ENCODE measurements at places on chromosomes 12 and 14. TPM values are rescaled to one million over a fixed set of nuclear protein-coding genes. Genes with fewer than 3 reads are reported as not detected.

GRCh38 chr12:48356041-48356768 is 5.5 kb upstream of the ZNF641 start:
- DNase-seq = no peak
- no peaks in the 10 kb centered on the region for H3K36me3 ChIP-seq
- H3K4me3 ChIP-seq = no peak overlapping the region
- no peaks in the 10 kb centered on the region for H3K27me3 ChIP-seq
- H3K27ac ChIP-seq = no peak overlapping the region
- peaks cover 10% of the 10 kb centered on the region for H3K4me1 ChIP-seq

GRCh38 chr12:52010152-52010622 is 3.4 kb downstream of the TAMALIN start:
- DNase-seq = peak; percentile 67
- no peaks in the 10 kb centered on the region for H3K36me3 ChIP-seq
- no peaks in the 10 kb centered on the region for H3K27me3 ChIP-seq
- peaks cover 46% of the 10 kb centered on the region for H3K4me1 ChIP-seq

DNA sequence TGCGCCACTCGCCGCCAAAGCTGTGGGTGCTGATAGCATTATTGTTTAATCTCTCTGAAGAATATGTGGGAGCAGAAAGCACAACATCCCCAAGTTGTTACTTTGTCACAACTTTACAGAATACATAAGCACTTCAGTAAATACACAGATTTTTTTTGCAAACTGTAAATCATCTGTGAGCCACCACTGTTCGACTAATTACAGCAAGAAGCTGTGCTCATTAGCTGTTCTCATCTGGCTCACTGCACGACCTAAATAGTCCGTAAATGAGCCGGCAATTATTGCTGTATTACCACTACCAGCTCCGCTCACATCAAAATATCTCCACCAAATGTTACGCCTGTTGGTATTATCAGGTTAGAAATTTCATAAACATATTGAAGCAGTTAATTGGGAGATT is 228.9 kb upstream of the PRKD1 start:
- H3K4me3 ChIP-seq = no peak overlapping the region
- H3K4me1 ChIP-seq = no peaks in the 10 kb centered on the region

DNA sequence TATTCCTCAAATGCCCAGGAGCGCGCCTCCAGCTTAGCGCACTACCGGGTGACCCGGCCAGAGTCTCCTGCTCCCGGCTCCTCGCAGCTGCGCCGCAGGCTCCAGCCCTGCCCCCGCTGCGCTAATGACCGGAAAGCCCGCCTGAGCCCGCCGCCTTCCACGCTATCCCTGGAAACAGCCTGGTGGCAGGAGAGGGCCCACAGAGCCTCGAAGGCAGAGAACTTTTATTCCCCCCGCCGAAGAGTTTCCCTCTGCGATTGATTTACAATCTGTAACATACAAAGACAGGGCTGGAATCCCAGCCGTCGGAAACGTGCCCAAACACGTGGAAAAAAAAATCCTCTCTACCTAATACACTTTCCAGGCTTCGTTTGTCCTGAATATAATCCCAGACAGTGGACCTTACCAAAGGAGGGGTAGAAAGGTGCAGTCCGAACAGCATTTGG is 1.5 kb downstream of the COL2A1 start:
- no peaks in the 10 kb centered on the region for H3K4me1 ChIP-seq
- H3K4me3 ChIP-seq = peak overlapping the region; percentile 42
- no peaks in the 10 kb centered on the region for H3K36me3 ChIP-seq

DNA sequence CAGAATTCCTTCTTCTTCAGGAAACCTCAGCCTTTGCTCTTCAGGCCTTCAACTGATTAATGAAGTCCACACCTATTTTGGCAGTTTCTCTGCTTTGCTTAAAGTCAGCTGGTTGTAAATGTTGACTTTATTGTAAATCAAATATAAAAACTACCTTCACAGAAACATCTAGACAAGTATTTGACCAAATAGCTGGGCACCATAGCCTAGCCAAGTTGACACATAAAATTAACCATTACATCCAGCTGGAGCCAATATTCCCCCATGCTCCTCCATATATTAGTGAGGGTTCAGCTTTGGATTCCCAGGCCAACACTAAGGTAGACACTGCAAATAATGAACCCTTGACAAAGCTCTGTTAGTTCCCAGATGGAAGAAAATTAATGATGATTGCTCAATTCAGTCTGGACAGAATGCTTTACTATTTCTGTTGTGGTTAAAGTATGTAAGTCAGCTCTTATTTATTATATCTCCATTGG is 125.5 kb downstream of the ZFP36L1 start:
- DNase-seq = no peak
- no peak overlapping the region for H3K4me3 ChIP-seq
- H3K27ac ChIP-seq = peak overlapping the region; percentile 77
- peaks cover 54% of the 10 kb centered on the region for H3K4me1 ChIP-seq
- H3K27me3 ChIP-seq = no peaks in the 10 kb centered on the region

GRCh38 chr12:2456813-2457186 is 338.0 kb upstream of the FKBP4 start:
- H3K36me3 ChIP-seq = no peaks in the 10 kb centered on the region
- H3K4me1 ChIP-seq = no peaks in the 10 kb centered on the region
- no peaks in the 10 kb centered on the region for H3K27me3 ChIP-seq
- H3K27ac ChIP-seq = no peak overlapping the region
- no peak overlapping the region for H3K4me3 ChIP-seq
- no peak for DNase-seq

GRCh38 chr12:107396991-107397390 is 288.6 kb upstream of the PWP1 start:
- H3K27me3 ChIP-seq = no peaks in the 10 kb centered on the region
- no peaks in the 10 kb centered on the region for H3K4me1 ChIP-seq
- H3K36me3 ChIP-seq = no peaks in the 10 kb centered on the region
- no peak overlapping the region for H3K4me3 ChIP-seq
- DNase-seq = no peak

DNA sequence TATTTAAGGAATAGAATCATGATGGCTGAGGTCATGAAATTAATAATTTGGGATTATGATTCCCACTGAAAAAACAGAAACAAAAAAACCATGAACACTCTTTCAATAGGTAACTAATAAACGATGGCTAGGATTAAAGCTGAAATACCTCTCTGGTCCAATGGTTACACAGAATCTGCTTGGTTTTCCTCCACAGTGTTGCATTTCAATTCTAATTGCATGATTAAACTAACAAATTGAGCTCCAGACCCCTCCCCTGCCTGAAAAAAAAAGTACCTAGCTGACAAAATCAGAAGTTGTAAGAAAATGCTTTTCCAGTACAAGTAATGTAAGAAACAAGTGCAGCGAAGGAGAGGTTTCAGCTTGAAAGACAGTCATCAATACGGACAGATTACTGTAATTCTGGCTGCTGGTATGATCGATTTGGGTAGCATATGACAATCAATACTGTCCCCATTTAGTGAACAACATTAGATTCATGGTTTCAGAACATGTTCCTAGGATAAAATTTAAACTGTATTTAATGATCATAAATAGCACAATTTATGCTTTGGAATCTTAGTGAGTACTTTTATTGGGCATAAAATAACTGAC is 32.0 kb downstream of the INSM2 start:
- H3K4me3 ChIP-seq = no peak overlapping the region
- H3K27me3 ChIP-seq = no peaks in the 10 kb centered on the region
- no peaks in the 10 kb centered on the region for H3K36me3 ChIP-seq
- H3K27ac ChIP-seq = no peak overlapping the region
- H3K4me1 ChIP-seq = no peaks in the 10 kb centered on the region

CLEC4D gene
- 0.87 TPM for total RNA-seq

LBHD2 gene
- total RNA-seq = not detected

MORN3 gene
- not detected for total RNA-seq

BCL2L2 gene
- total RNA-seq = 49.8 TPM

AKAP5 gene
- 0.42 TPM for total RNA-seq

CISTR gene
- total RNA-seq = not detected

MYF5 gene
- not detected for total RNA-seq

KRT6C gene
- total RNA-seq = not detected

Data from tibial nerve (tissue), 4 donors.